Activated T-helper 17 cell treated with anti-CD3 and anti-CD28 coated beads, Interleukin-2, amount 50 U/mL, for 72 hours (primary cell): ENCODE measurements at places on chromosomes 6 and 20. TPM values are rescaled to one million over a fixed set of nuclear protein-coding genes. Genes with fewer than 3 reads are reported as not detected.

LKAAEAR1 gene
- 0.71 TPM for total RNA-seq

ZNF343 gene
- 8.0 TPM for total RNA-seq

GGTLC1 gene
- total RNA-seq: not detected

TMEM151B gene
- 0.05 TPM for total RNA-seq

NT5E gene
- 10.5 TPM for total RNA-seq

CYP39A1 gene
- not detected for total RNA-seq

KCNK5 gene
- 8.9 TPM for total RNA-seq

PRSS16 gene
- total RNA-seq: 1.8 TPM

SLA2 gene
- 42.4 TPM for total RNA-seq

HLA-DOA gene
- 0.56 TPM for total RNA-seq

DNMT3B gene
- total RNA-seq: 0.16 TPM

RBBP8NL gene
- not detected for total RNA-seq

ALDH5A1 gene
- total RNA-seq: 4.5 TPM

C6orf132 gene
- 0.29 TPM for total RNA-seq

SPTLC3 gene
- total RNA-seq: not detected

PAK5 gene
- not detected for total RNA-seq

MTHFD1L gene
- total RNA-seq: 107 TPM
